ENCODE measurements at places on chromosomes 1 and 21. TPM values are rescaled to one million over a fixed set of nuclear protein-coding genes. Genes with fewer than 3 reads are reported as not detected.

DNA sequence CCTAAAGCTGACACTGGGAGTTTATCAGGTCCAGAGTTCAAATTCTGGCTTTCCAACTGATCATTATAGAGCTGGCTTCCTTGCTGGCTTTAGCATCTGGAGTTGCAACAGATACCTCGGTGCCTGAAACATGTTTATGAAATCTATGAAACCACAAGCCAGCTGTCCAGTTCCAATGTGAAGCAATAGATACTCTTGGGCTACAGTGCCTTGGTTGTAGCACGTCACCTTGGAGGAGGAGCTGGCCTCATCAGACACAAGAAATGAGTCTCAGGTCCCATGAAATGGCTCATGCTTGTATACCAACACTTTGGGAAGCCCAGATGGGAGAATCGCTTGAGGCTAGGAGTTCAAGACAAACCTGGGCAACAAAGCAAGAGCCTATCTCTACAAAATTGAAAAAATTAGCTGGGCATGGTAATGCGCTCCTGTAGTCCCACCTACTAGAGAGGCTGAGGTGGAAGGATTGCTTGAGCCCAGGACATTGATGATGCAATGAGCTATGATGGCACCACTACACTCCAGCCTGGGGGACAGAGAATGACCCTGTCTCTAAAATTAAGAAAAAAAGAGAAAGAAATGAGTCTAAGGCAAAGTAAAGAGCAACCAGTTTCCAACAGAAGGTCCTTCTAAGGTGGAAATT, 132.5 kb upstream of the ZNF648 start:
- no peak overlapping the region for H3K4me3 ChIP-seq
- no peaks in the 10 kb centered on the region for H3K36me3 ChIP-seq
- H3K27ac ChIP-seq: no peak overlapping the region
- peaks cover 10% of the 10 kb centered on the region for H3K27me3 ChIP-seq
- DNase-seq: no peak
- H3K4me1 ChIP-seq: no peaks in the 10 kb centered on the region

GRCh38 chr1:170730438-170730837, 66.5 kb downstream of the PRRX1 start:
- H3K27ac ChIP-seq: no peak overlapping the region
- H3K27me3 ChIP-seq: peaks cover 7% of the 10 kb centered on the region
- no peak for DNase-seq
- H3K4me1 ChIP-seq: no peaks in the 10 kb centered on the region
- no peak overlapping the region for H3K4me3 ChIP-seq
- H3K36me3 ChIP-seq: no peaks in the 10 kb centered on the region

- DNase-seq: no peak
- H3K4me1 ChIP-seq: peaks cover 11% of the 10 kb centered on the region
- no peaks in the 10 kb centered on the region for H3K27me3 ChIP-seq
- no peak overlapping the region for H3K4me3 ChIP-seq
- H3K27ac ChIP-seq: no peak overlapping the region
- H3K36me3 ChIP-seq: no peaks in the 10 kb centered on the region
These were observed 246.4 kb upstream of the LRRC7 start for GRCh38 chr1:69321311-69321710.

Gene MKNK1
- total RNA-seq: 19.9 TPM

Gene CRP
- 0.92 TPM for total RNA-seq

- H3K27me3 ChIP-seq: no peaks in the 10 kb centered on the region
- H3K27ac ChIP-seq: no peak overlapping the region
- DNase-seq: no peak
- H3K4me3 ChIP-seq: no peak overlapping the region
- H3K4me1 ChIP-seq: no peaks in the 10 kb centered on the region
These were observed 2.8 kb downstream of the PI4KB start for GRCh38 chr1:151324390-151324930.

Gene SPATA21
- not detected for total RNA-seq

All from endodermal cell (in vitro differentiated cells).